ENCODE measurements at places on chromosomes 5 and 9.

GRCh38 chr5:19322716-19323485 is 665.1 kb downstream of the CDH18 start:
- no peak for DNase-seq

DNA sequence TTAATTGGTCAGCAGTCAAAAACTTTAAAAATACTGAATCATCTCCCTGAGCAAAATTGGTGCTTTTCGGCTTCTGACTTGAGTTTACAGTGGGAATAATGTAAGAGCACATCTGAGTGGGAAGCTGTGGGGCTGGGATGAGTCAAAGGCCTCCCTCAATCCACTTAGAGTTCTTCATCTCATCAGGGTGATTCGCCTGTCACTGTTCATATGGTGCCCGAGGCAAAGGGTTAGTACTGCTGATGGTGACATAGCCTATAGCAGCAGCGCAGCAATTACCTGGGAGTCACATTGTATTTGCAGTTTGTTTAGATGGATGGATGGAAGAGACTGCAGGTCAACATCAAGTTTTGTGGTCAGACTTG is 113.8 kb upstream of the ZNF608 start:
- DNase-seq = no peak

- DNase-seq = no peak
Measured at GRCh38 chr5:98827588-98828284, 54.3 kb downstream of the RGMB start.

GRCh38 chr5:11372191-11372590 is 532.1 kb downstream of the CTNND2 start:
- no peak for DNase-seq

- DNase-seq = no peak
Measured at GRCh38 chr9:70142101-70142500, 98.5 kb downstream of the MAMDC2 start.

DNA sequence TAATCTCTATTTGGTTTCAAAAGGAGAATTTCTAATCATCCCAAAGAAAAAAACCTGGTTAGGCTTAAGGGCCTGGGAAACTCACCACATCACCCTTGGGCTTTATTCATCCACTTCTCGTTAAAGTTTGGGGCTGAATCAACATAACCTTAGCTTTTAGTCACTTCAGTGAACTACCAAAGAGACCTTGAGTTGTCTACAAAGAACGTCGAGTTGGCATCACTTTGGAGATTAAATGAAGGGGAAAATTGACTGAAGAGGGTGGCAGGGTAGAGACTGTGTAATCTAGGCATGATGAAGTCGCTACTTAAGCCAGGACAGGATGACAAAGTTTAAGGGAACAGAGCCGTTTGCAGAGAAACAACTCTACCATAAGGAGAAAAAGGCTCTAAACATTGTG is 341.4 kb downstream of the RAB3C start:
- DNase-seq = no peak

GRCh38 chr5:168798065-168799023 is 219.2 kb upstream of the PANK3 start:
- DNase-seq = no peak

DNA sequence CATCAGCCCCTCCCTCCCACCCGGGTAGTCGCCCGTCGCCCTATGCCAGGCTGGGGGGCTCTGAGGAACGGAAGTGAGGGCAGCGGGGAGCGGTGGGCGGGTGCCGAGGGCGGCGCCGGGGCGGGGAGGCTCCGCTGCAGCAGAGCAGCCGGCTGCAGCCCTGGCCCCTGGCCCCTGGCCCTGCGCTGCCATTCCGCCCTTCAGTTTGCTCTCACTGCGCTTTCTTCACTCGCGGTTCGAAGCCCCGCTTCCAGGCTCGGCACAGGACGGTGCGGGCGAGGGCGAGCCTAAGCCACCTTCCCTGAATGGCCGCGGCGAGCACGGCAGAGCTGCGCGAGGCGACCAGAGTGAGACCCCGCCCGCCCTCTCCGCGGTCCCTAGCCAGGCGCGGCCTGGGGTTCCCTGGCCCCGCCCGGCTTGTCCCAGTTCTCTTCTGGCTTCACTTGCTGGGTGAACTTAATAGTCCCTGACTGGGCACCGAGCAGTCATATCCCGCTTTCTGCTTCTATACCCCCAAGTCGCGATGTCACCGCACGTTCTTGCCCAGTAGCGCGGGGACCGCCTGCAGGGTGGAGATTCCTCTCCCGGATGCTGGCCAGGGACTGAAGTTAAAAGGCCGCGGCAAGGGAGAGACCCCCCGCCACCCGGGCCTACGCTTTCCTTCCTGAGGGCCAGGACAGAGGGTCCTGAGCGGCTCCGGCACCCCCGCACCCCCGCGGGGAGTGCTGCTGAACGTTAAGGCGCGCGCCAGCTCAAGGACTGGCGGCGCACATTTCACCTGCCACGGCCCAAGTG is 623 bp upstream of the TRIM36 start:
- no peak for DNase-seq

DNA sequence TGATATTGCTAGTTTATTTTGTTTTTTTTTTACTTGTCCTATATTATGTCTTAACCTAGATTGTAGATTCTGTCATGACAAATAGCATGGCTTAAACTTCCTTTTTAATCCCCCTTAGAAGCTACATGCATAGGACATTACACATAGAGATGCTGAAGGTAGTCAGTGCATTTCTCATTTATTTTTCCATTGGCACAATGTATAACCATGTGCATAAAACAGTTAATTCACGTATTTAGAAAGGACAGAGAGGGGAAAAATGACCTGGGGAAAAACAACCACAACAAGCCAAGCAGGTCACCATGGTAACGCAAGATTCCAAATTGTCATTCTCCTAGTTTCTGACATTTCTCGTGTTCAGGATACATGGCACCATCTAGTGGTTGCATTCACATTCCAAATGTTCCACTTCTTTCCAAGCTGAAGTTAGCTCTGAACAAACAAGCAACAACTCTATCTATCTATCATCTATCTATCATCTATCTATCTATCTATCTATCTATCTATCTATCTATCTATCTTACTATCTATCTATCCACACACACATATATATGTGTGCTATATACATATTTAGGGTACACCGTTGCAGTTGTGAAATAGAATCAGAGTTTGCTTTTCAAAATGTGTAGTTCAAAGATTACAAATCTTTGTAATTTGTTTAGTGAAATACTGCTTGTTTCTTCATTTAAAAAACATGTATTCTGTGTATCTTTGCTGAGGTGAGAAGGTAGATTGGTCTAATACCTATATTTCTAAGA is 487.2 kb upstream of the ST8SIA4 start:
- DNase-seq = peak; percentile 14

GRCh38 chr5:155290937-155291336 is 277.4 kb downstream of the KIF4B start:
- DNase-seq = no peak

GRCh38 chr5:17445185-17445584 is 52.8 kb upstream of the TAF11L2 start:
- no peak for DNase-seq

GRCh38 chr9:108673386-108673785 is 182.4 kb downstream of the ACTL7B start:
- DNase-seq = no peak

- DNase-seq = no peak
Measured at GRCh38 chr9:18703151-18703900, 229.4 kb downstream of the ADAMTSL1 start.

- no peak for DNase-seq
Measured at GRCh38 chr5:160419458-160420330, 813 bp upstream of the SLU7 start.

- no peak for DNase-seq
Measured at GRCh38 chr5:15124871-15125568, 253.4 kb upstream of the ANKH start.

GRCh38 chr9:94086486-94087345 is 2.5 kb downstream of the PTPDC1 start:
- no peak for DNase-seq

DNA sequence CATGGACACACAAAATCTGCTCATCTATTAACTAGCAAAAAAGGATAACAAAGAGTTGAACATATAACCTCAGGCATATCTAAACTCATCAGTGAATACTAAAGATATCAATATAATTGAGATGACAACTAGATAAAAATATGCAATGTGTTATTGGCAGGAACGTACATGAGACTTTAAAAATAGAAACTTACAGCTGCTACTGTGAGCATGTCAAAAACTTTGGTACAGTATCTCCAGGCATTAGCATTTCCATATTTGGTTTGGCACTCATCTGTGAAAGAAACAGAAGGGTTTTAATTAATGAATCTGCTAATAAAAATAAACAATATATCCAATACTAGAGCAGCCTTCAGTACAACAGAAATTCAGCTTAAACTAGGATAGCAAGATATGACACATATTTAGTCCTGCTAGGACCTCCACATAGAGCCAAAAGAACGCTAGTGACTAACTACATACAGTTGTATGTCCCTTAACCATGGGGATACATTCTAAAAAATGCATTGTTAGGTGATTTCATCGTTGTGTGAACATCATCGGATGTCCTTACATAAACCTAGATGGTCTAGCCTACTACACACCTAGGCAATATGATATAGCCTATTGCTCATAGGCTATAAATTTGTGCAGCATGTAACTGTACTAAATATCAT is 10.5 kb upstream of the SCAI start:
- DNase-seq = no peak

DNA sequence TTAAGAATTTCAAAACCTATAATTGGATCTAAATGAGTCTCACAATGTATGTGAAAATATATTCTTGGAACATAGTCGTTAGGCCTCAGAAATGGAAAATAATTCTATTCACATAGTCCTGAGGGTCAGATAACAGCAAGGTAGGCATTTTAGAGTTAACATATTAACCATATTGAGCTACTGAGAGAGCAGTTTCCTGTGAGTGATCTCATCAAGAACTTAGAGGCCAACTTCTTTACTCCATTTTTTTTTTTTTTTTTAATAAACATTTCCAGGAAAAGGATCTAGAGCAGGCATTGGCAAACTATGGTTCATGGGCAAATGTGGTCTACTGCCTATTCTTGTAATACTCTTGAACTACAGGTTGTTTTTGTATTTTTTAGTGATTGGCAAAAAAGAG is 26.6 kb downstream of the RAB24 start:
- no peak for DNase-seq

- peak; percentile 80 for DNase-seq
Measured at GRCh38 chr9:33506626-33507370, 17.3 kb upstream of the ANKRD18B start.

- peak; percentile 83 for DNase-seq
Measured at GRCh38 chr5:43389679-43390329, 22.4 kb downstream of the CCL28 start.

GRCh38 chr9:2087500-2088313 is 72.6 kb downstream of the SMARCA2 start:
- DNase-seq = no peak

DNA sequence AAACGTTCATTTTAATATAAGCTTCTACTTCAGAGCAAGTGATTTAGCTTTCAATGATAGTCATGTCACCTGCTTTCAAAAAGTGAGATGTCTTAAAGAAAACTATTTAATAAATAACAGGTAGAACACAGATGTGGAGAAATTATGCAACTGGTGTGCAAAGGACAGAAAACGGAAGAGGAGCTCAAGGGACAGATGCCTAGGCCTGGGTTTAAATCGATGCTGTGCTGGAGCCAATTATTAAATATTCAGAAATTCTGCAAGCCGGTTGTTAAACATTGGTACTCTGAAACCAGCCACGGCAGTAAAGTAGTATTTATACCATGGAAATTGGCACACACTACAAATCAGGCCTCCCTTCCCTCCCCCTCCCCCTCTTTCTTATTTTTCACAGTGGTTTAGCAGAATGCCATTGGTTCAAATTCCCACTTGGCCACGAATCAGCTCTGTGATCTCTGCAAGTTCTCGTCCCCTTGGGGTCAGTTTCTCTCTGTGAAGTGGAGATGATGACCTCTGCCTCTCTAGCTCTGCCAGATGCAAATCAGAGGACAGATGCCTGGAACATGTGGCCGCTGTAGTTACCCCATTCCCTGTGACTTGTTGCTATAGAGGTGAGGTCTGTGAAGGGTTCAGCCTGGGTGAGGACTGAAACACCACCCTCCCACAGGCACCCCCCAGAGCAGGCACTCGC is 6.2 kb upstream of the RNF130 start:
- DNase-seq = no peak

DNA sequence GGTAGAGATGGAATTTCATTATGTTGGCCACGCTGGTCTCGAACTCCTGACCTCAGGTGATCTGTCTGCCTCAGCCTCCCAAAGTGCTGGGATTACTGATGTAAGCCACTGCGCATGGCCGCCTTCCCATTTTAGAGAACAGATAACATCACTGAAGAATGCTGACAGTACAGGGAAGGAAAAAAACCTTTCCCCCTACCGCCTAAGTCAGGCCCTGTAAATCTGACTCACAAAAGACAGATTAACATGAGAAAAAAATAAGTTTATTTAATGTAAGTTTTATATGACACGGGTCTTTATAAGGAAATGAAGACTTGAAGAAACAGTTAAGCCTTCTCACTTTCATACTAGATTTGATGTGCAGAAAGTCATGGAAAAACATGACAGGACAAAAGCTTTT is 227.2 kb upstream of the ZNF608 start:
- no peak for DNase-seq

Data from AG09309 (cell line).